Motor neuron (in vitro differentiated cells): ENCODE measurements at places on chromosomes 2 and 18. TPM values are rescaled to one million over a fixed set of nuclear protein-coding genes. Genes with fewer than 3 reads are reported as not detected.

DNA sequence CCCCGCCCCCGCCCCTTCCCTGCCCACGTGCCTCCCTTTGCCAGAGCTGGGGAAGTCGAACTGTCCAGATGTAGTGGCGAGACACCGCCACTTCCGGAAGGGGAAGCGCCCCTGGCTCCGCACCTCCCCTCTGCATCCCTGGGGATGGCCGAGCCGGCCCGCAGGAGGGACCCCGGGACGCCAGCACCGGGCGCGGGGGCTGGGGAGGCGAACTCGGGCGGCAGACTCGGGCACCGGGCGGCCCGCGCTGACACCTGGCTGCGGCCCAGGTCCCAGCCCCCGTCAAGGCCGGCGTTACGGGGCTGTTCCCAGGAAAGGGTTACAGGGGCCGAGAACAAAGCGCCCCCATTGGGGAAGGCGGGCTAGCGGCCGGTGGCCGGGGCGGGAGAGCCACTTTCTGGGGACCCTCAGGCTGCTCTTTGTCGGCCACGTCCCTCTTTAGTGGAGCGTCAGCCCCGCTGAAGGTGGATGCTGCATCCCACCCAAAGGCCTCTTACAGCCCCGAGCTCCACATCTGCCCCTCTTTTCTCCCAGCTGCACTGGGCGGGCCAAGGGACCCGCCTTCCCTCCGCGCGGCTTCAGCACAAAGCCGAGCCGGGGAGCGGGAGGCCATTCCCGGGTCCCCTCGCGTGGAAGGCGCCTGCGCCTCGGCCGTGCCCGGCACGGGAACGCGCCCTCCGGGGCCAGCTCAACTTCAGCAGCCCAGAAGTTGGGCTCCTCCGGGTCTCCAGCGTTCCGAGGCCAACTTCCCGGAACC, 1.3 kb downstream of the SDC1 start:
- ATAC-seq: peak; percentile 49

DNA sequence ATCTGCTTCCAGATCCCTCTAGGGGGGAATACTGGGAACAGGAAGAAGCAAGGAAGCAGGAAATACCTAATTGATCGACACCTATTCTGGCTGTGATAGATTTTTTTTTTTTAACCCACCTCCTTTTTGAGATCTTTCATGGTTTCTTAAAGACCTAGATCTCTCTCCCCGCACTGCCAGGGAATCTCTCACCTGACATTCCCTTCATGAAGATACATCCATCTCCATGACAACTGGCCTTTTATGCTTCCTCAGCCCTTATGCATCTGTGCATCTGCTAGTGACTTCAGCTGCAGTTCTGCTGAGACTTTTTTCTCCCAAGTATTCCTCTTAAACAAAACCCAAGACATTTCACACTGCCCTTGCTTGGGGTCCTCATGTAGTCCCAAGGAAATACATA, 21.1 kb upstream of the CPO start:
- no peak for ATAC-seq

- ATAC-seq: no peak
These were observed 261.1 kb upstream of the FN1 start for GRCh38 chr2:215697003-215697402.

- ATAC-seq: peak; percentile 68
These were observed 30.2 kb downstream of the GLI2 start for GRCh38 chr2:120765678-120766469.

DNA sequence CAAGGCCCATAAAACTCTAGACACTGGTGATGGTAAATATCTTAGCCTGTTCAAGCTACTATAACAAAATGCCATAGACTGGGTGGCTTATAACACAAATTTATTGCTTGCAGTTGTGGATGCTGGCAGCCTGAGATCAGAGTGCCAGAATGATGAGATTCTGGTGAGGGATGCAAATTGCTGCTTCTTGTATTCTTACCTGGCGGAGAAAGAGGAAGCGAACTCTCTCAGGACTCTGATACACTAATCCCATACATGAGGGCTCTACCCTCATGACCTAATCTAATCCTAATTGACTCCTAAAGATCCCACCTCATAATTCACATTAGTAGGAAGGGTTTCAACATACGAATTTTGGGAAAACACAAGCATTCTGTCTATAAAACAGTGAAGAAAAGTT, 4.6 kb upstream of the IER3IP1 start:
- ATAC-seq: no peak

DNA sequence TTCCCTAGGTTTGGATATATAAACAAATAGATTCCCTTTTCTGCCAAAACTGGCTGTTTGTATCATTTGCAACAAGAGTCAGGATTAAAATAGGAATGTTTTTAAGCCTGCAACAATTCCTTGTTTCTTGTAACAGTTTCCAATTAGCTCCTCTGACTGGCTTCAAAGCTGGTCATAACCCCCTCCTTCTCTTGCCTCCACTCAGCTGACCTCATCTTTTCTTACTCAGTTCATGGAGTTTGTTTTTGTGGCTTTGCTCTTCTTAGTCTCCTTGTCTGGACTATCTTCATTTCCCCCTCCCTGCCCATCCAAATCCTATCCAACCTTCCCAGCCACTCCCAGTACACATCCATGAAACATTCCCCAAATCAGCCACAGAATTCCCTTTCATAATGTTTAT, 14.3 kb upstream of the RAPH1 start:
- no peak for ATAC-seq

GRCh38 chr2:220353897-220354296, 726.5 kb downstream of the SLC4A3 start:
- ATAC-seq: no peak

DNA sequence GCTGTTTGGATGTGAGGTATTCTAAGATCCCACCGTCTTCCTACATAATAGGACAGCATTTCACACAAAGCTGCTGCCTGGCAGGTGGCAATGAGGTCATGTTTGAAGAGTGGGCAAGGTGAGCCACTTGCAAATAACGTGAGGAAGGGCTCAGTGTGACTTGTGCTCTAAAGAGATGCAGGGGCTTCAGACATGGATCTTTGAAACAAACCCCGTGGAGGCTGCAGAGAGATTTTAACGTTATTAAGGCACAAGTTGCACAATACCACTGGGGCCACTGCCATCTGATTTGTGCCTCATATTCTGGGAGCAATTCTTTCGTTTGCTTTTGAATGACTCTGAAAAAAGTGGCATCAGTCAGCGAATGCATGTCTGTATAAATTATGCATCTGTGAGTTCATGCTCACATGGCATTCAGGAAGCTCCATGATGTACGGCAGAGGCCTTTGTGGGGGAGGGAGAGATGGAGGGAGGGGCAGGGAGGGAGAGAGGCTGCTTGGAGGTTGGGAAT, 362.0 kb downstream of the SOX11 start:
- no peak for ATAC-seq

- ATAC-seq: no peak
These were observed 2092.7 kb upstream of the PIK3C3 start for GRCh38 chr18:39862341-39862740.

DNA sequence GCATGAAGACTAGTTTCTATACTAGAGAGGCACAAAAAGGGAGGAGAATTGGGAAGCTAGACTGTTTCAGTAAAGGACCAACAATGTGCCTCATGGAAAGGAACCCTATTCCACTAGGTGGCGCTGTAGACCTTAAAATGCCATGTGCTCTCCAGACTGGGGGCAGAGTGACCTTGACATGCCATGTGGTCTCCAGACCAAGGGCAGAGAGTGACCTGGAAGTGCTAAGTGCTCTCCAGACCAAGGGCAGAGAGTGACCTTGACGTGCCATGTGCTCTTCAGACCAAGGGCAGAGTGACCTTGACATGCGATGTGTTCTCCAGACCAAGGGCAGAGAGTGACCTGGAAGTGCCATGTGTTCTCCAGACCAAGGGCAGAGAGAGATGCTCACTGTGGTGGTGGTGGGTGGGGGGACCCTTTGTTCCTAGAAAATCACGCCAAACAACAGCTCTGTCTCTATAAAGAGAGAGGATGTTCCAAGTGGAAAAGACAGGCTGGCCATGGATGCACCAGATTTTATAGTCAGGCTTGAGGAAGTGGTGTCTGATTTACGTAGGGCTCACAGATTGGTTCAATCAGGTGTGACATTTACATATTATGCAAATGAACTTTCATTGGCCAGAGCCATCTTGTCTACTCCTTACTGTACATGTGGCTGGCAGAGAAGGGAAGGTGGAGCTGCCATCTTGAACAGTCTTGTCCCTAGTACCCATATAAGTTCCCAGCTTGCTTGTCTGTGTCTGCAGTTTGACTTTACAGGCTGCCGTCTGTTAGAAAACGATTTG, 344.0 kb upstream of the DDX18 start:
- ATAC-seq: no peak

DNA sequence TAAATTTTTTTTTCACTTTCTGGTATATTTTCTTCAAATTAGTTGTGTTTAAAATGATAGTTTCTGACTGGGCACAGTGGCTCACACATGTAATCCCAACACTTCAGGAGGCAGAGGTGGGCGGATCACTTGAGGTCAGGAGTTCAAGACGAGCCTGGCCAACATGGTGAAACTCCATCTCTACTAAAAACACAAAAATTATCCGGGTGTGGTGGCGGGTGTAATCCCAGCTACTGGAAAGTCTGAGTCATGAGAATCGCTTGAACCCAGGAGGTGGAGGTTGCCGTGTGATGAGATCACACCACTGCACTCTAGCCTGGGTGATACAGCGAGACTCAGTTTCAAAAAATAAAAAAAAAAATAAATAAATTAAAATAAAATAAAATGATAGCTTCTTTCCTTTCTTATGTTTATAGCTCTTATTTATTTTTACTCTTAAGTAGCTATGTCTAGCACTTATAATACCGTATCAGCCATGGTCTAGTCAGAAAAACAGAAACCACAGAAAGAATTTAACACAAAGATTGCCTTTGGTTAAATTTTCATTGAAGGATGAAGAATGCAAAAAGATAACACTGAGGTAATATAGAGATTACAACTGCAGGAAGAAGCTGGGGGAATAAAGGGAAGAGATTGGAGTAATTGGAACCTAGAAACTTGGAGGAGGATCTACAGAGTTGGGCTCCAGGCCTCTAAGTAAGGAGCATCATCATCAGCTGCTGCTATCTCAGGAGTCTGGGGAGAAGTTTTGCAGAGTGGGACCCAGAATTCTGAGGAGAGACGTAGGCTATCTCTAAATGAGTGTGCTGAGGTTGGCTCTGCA, 54.7 kb upstream of the MBOAT2 start:
- no peak for ATAC-seq

DNA sequence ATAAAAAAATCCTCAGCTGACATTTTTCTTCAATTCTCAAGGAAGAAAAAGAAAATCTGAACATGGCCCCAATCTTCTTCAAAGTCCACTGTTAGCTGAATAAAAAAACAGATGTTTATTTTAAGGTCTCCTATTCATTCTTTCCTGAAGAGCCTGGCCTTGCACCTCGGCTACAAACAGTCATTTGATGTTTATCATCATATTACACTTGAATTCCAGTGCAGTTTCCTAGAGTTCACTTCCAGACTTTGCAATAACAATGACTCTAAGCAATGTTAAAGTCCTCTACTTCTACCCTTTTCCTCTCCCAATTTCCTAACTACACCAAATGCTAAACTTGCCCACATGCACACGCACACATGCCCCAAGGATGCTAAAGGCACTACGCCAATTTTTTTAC, 70.1 kb downstream of the NOL10 start:
- ATAC-seq: no peak

- ATAC-seq: peak; percentile 59
These were observed 70.6 kb upstream of the ASAP2 start for GRCh38 chr2:9135822-9136558.

- peak; percentile 73 for ATAC-seq
These were observed 21.4 kb downstream of the FAM98A start for GRCh38 chr2:33577668-33578067.

DNA sequence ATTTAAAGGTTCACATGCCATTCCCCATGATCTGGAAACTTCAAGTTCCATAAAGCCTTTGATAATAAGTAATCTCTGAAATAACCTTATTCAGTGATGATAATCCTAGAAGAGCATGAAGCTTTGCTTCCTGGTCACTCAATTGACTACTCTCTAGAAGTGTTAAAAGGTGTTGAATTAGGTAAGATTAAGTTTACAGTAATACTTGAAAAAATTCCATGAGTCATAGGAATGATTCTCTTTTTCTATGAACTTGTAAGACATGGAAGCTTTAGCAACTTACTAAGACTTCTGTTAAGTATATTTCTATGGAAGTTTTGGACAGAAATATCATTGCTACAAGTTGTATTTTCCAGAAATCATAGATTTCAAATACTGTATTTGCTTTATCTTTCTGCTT, 100.6 kb downstream of the MYO1B start:
- no peak for ATAC-seq

DNA sequence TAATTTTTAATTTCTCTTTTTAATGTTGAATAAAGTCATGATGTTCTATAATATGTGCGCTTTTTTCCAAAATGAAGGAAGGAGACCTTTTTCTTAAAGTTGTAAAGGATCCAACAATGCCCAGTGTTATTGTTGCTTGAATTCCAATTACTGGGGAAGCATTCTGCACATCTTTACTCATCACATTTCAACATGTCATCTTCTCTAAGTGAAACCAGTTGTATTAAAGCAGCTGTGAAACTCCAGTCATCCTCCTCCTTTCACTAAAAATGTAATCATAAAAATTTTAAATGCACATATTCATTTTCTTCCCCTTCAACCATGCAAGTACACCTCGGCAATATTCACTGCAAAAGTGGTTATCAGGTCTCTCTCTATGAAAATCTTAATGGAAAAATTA, 722.7 kb downstream of the TSN start:
- ATAC-seq: no peak

- no peak for ATAC-seq
These were observed 45.1 kb upstream of the ATP6V1B1 start for GRCh38 chr2:70890469-70891065.

GRCh38 chr2:60064687-60065389, 488.6 kb downstream of the BCL11A start:
- no peak for ATAC-seq

DNA sequence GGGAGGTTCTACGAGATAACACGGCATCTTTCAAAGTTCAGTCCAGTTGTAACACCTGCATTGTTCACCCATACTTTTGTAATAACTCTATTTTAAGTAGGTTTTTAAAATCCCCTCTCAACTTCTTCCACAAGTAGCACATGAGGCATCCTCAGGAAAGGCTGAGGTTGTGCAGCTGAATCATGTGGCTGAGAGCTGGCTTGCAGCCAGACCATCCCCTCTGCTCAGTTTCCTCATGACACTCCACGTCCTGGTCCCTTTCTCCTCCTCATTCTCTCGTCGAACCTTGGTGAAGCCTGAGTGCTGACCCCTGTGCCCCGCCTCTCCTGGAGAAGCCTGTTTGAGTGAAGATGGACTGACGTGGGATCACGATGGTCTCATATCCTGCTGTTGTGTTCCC, 42.5 kb downstream of the POU3F3 start:
- ATAC-seq: no peak

EGR4 gene
- total RNA-seq: not detected in 2 replicates

TCF7L1 gene
- 2.2 and 3.0 TPM in 2 replicates for total RNA-seq

TUBA3D gene
- 0.57 and 0.58 TPM in 2 replicates for total RNA-seq

INPP5D gene
- total RNA-seq: 4.5 and 4.9 TPM in 2 replicates

C1QL2 gene
- total RNA-seq: 0.14 TPM in 1 of 2 replicates, not detected in the other

B3GNT7 gene
- 0.34 and 1.1 TPM in 2 replicates for total RNA-seq

EVX2 gene
- 0.15 and 0.21 TPM in 2 replicates for total RNA-seq

CD207 gene
- 0.32 TPM in 1 of 2 replicates, not detected in the other for total RNA-seq

STON1 gene
- total RNA-seq: 69.5 and 70.9 TPM in 2 replicates

SRD5A2 gene
- 0.11 and 0.17 TPM in 2 replicates for total RNA-seq

CARF gene
- total RNA-seq: 8.0 and 10.2 TPM in 2 replicates

DSG4 gene
- total RNA-seq: 0.19 TPM in 1 of 2 replicates, not detected in the other

NMUR1 gene
- total RNA-seq: 0.09 and 1.1 TPM in 2 replicates

RNF125 gene
- total RNA-seq: 0.64 and 0.78 TPM in 2 replicates

PREPL gene
- 49.8 and 58.2 TPM in 2 replicates for total RNA-seq
